Left renal pelvis (tissue), 4 donors: ENCODE measurements at places on chromosomes 6 and 20.

- DNase-seq, result no peak
Measured at GRCh38 chr6:70041411-70041810, 175.1 kb downstream of the COL19A1 start.

- no peak for DNase-seq
Measured at GRCh38 chr6:136511397-136511796, 38.8 kb downstream of the MAP7 start.

DNA sequence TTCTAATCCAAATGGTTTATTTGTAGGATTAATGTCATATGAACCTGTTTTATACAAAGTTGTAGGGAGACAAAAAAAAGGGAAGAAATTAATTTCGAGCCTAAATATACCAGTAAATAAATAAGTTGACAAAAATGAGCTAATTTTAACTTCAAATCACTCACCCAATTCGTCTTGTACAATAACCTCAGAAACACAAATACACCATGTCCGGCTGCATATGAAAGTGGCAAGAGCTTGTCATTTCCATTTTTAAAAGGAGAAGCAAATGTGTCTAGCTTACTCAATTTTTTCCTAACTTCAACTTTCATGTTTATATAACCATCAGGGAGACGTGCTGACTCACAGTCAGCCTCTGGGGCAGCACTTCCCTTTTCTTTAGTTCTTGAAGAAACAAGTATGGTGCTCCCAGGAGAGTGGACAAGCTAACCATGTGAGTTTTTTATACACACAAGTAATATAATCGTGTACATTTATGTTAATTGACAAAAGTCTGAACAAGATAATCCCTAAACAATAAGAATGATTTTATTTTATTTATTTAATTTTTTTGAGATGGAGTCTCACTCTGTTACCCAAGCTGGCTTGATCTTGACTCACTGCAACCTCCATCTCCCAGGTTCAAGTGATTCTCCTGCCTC lies 55.5 kb upstream of the SGK1 start:
- no peak for DNase-seq

GRCh38 chr6:112563368-112563767 lies 216.2 kb downstream of the RFPL4B start:
- no peak for DNase-seq

DNA sequence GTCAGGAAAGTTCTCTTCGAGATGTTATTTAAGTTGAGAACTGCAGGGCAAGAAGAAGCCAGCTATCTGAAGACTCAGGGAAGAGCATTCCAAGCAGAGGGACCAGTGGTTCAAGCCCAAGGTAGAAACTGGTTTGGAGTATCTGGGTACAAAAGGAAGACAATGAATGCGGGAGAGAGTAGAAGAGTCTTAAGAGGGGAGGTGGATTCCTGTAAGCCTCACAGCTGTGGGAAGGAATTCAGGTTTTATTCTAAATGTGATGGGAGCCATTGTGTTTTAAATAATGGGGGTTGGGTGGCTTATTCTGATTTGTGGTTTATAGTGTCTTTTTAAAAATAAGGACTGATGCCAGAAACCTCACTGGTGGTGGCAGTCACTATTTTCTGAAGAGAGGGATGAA lies 37.6 kb upstream of the TENT5A start:
- no peak for DNase-seq

DNA sequence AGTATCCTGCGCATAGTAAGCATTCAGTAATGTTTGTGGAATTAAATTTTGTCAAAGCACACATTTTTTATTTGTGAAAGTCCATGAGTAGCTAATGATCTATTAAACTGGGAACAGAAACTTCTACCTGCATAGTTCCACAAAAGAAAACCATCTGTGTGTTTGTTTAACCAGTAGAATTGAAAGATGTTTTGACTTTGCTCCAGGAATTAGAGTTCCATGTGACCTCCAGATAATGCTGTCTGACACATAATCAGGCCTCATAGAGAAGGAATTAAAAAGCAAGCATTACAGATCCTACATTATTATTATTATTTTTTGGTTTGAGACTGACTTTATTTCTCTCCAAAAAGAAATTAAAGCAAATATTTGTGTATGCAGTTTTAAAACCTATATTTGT lies 126.5 kb downstream of the PACRG start:
- DNase-seq, result no peak

GRCh38 chr6:134253681-134254080 lies 64.2 kb downstream of the SGK1 start:
- DNase-seq, result peak; percentile 57

DNA sequence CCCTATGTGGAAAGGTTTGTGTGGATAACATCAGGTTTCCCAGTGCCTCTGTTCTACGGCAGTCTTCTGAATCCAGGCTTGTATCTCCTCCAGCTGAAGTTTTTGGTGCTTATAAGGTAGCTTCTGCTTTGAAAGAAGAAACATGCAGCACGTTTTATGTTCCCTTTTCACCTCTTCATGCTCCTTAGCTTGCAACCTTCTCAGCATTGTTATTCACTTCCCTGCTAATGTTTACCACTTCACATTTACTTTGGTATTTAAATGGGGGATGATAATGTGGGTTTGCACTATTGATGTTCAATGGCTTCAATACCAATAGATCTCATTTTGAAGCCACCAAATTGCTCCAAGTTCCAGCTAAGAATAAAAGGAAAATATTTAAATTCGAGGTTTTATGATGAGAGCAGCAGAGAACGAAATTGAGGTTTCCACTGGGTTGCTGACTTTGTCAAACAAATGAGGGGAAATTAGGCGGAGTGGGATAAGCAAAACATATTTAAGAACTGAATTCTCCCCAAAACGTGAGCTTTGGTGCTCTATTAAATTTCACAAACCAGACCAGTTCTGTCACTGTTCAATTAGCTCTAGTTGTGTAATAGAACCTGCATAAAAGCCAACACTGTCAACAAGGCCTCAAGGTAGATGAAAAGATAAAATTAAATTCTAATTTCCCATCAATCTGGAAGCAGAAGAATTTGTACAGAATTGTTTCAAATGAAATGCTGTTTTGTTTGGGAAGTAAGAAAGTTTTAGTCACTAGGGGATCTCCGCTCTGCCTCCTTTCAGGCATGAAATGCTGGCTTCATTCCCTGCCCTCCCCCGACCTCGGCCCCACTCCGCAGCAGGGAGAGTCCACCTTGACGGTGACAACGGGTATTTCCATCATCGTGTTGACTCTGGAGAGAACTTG lies 1.4 kb downstream of the IL22RA2 start:
- no peak for DNase-seq

DNA sequence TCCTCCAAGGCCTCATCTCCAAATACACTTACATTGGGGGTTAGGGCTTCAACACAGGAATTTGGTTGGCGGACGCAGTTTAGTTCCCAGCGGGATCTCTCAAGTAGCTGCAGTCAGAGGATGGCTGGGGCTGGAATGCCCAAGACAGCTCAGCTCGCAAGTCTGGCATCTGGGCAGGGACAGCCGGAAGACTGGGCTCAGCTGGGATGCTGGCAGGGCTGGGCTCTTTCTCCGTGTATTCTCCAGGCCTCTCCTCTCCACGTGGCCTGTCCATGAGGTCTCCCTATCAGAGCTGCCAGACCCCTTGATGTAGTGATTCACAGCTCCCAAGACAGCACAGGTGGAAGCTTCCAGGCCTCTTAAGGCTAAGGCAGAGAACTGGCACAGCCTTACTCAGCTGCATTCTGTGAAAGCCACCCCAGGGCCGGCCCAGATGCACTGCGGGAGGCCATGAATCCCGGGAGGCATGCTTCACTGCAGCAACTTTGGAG lies 5.0 kb downstream of the FGD2 start:
- no peak for DNase-seq

GRCh38 chr6:17178326-17178725 lies 76.5 kb downstream of the STMND1 start:
- DNase-seq, result no peak

DNA sequence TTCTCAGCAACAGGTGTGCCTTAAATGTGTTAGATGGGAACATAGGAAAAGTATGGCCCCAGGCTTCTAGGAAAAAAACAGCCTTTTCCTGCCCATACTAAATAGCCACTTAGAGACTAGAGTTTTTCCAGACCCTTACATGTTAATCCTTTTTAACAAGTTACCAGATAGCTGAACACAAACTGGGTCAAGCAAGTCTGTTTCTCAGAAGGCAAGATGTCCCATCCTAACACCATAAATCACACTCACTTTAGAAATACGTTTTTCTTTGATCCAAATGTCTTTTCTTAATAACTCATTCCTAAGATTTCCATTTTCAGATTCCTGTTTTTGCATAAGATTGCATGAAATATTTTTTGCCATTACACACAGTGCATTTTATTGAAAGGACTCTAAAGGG lies 241.3 kb downstream of the KCNQ5 start:
- no peak for DNase-seq

GRCh38 chr20:1835186-1836035 lies 59.8 kb upstream of the SIRPA start:
- DNase-seq, result no peak

GRCh38 chr6:130969791-130970491 lies 93.1 kb downstream of the EPB41L2 start:
- DNase-seq, result peak; percentile 39

DNA sequence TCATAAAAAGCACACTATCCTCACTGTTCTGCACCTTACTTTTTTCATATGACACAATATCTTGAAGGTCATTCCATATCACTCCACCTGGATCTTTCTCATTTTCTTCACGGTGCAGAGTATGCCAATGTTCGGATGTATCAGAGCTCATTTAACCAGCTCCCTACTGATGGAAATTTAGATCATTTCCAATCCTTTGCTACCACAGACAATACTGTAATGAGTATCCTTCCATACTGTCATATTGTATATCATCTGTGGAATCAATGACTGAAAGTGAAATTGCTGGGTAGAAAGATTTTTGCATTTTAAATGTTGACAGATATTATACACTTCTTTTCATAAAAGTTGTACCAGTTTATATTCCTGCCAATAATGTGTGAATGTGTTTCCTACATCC lies 2.2 kb upstream of the RAB44 start:
- DNase-seq, result no peak

DNA sequence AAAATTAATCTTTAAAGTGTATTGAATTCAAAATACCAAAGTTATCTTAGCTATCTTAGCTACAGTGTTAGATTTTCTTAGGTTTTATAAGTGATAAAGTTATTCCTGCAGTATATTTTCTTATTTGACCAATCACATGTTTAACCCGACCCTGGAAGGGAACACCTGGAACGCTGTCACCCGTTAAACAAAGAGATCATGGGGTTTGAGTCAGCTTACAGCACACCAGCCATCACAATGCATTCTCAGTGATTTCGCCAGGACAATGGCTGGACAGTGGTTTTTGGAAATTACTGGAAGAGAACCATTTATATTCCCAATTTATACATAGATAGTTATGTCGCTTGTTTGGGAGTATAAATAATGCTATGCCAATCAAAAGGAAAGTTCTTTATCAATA lies 10.5 kb downstream of the C6orf118 start:
- no peak for DNase-seq

DNA sequence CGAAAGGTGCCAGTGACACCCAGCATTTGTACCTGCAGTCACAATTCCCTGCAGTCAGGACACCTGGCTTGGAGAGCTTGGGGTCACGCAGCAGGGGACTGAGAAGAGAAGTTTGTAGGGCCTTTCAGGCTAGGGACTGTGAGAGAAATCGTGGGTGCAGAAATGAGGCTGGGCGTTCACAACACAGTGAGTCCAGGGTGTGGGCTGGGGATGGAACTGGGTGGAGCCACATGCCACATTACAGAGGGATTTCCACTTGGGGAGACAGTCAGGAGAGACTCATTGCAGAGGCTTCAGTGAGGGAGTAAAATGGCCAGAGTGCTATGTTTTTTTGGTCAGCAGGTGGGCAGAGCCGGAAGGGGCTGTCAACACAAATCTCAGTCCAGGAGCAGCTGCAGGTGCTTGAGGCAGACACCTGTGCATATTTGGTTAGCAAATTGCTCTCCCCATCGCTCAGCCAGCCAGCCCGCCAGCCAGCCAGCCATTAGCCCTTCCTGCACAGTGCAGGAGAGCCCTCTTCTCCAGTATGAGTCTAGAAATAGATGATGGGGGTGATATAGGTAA lies 7.4 kb downstream of the ITPR3 start:
- no peak for DNase-seq

DNA sequence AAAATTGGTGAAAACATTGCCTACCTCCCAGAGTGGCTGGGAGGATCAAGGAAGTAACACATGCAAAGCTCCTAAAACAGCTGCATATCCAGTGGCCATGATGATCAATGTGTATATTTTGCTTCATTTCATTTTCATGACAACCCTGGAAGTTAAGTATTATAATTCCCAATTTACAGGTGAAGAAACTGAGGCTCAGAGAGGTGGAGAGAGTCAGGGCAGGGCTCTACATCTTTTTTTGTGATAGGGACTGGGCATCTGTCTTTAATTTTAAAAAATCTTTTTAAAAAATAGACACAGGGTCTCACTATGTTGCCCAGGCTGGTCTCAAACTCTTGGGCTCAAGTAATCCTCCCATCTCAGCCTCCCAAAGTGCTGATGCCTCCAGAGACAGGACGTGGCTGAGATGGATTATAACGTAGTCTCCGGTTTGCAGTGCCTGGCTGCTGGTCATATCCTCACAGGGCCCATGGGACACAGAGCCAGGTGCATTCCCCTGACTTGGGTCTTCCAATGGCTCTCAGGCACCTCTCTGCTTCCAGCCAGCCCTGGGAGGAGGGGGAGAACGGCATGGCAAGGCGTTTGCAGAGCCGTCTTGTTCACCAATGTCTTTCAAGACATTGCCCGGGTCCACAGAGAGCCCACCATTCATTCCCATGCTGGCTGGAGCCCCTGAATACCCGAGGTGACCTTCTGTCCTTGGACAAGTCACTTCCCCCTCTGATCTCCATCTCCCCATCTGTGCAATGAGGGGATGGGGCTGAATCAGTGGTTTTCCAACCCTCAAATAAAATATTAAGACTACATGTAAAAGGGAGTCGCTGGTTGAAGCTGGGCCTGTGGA lies 38.3 kb downstream of the HNF4A start:
- DNase-seq, result no peak

DNA sequence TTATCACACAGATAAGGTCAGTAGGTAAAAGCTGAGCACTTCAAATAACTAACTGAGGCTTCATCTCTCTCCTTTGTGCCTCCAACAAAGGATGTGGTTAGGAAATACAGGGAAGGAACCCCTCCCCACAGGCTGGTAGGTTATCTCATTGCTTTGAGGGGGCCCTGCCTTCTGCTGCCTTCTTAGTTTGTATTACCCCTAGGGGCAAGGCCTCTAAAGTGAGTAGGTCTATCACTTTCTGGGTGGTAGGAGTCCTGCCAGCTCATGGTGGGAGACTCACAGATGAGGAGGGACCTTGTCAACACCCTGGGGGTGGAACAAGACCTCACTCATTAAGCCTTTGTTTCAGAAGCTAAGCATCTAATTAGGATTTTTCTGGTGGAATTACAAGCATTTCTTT lies 34.6 kb downstream of the EDN1 start:
- no peak for DNase-seq

GRCh38 chr6:13526727-13527670 lies 39.6 kb upstream of the GFOD1 start:
- DNase-seq, result no peak
